Globus pallidus (tissue), 1 donor: ENCODE measurements at places on chromosomes 12 and 14.

DNA sequence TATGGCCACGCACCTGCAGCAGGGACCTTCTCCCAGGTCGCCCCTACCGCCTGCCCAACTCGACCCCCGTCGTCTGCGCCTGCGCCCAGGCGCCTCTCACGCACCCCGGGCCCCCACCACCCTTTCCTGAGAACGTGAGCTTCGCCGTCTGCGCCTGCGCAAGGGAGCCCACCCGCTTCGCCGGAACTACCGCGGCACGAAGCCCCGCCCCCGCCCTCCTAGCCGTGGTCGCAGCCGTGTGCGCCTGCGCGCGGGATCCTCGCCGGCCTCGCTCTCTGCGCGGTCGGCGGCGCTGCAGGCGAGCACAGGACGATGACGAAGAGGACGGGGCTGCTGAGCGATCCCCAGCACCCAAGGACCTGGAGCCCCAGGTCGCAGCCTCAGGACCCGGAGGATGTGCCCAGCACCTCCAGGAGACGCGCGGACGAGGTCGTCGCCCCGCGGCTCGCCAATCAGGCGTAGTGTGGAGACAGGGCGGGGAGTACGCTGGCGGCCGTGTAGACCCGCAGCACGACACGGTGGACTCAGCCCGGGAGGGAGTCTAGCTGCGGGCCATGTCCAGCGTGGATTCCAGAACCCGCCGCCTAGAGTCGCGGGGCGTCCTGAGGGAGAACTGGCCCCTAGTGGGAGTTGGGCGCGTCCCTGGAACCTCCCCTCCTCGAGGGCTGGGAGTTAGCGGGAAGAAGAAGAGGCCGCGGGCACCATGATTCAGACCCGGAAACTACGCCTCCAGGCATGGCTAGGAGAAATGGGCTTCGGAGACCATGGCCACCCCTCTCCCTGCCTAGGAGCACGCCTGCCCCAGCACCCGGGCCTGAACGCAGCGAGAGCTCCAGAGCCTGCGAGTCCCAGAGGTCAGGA lies 1120.8 kb upstream of the TMEM132C start:
- peak; percentile 77 for DNase-seq

GRCh38 chr12:5809586-5809985 lies 135.5 kb downstream of the ANO2 start:
- DNase-seq, result no peak

GRCh38 chr14:100173353-100173752 lies 13.9 kb upstream of the DEGS2 start:
- no peak for DNase-seq

- no peak for DNase-seq
Measured at GRCh38 chr14:35438910-35439713, 34.6 kb upstream of the NFKBIA start.

DNA sequence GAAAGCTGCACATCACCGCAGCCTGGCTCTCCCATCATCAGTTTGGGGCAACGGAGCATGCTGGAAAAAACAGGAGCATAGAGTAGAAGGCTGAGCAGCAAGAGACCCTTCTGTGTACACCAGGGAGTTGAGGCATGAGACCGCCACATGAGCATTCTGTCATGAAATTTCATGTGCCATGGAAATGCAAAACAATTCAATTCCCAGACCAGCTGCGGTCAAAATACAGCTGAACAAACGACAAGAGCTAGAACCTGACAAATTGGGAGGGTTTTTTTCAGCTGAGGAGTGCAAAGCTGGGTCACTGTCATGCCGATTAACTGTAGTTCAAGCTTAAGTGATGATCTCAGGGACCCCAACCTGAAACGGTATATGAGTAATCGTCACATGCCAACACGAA lies 37.1 kb downstream of the TMEM30B start:
- DNase-seq, result no peak

- no peak for DNase-seq
Measured at GRCh38 chr12:45406988-45407850, 191.3 kb downstream of the ANO6 start.

DNA sequence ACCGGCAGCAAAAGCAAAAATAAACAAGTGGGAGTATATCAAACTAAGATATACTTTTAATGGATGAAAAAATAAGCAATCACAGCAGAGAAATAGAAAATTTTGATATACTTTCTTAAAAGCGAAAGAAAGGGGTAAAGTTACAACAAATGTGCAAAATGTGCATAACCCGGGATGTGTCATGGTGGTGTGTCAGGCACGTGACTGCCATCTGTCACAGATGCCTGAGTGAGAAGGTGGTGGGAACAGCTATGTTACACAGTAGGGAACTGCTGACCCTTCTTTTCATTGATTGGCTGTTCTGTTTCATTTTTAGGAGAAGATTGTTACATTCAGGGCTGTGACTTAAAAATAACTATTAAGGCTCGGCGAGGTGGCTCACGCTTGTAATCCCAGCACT lies 168.1 kb upstream of the PELI2 start:
- DNase-seq, result no peak

DNA sequence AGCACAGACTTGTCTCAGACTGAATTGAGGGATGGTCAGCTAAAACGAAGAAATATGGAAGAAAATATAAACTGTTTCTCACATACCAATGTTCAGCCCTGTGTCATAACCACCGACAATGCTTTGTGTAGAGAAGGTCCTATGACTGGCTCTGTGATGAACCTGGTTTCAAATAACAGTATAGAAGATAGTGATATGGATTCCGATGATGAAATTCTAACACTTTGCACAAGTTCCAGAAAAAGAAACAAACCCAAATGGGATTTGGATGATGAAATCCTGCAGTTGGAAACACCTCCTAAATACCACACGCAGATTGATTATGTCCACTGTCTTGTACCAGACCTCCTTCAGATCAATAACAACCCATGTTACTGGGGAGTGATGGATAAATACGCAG lies 7.9 kb upstream of the MAPK1IP1L start:
- no peak for DNase-seq

DNA sequence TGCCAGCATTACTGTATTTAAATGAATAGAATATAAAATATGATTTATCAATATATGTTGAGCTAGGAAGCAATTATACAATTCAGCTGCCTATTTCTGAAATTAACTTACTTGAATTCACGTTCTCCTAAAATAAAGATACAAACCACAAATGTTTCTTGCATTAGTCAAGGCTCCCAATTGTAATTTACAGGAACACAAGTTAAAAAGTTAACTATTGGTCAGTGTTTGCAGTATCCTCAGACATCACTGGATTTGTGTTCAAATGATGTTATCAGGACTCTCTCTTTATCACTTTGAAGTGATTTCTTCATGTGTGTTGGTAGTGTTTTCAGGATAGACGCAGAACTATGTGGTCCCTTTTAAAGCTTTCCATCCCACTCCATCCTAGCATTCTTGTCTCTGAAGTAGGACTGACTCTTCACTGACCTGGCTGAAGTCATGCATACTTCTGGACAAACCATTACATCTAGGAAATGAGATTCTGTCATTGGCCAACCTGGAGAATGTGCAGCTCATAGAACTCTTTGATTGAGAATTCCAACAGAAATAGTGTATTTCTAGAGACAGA lies 156.1 kb downstream of the KICS2 start:
- DNase-seq, result no peak

DNA sequence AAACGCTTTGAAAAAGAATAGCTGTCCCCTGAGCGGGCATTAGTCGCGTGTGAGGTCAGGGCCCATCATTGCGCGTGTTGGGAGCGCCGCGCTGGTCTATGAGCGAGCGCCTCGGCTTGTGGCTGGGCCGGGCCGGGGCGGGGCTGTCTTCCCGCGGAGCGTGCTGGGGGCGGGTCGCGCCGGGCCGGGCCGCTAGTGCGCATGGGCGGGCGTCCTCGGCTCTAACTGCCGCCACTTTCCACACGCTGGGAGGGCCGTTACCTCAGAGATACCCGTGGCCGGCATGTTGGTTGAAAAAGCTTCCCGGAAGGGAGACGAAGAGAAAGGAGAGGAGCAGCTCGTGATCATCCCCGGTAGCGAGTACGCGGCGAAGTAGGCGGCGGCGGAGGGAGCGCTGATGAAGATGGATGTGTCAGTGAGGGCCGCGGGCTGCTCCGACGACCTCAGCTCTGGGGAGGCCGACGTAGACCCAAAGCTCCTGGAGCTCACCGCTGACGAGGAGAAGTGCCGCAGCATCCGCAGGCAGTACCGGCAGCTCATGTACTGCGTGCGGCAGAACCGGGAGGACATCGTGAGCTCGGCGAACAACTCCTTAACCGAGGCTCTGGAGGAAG lies at the start of gene EID3:
Gene EID3, plus strand, starts transcription at position 202 of the 614 bp plus-strand sequence. Its CDS starts 196 bp downstream, at position 398.
- peak; percentile 86 for DNase-seq

- no peak for DNase-seq
Measured at GRCh38 chr12:22271023-22271422, 63.5 kb downstream of the ST8SIA1 start.

DNA sequence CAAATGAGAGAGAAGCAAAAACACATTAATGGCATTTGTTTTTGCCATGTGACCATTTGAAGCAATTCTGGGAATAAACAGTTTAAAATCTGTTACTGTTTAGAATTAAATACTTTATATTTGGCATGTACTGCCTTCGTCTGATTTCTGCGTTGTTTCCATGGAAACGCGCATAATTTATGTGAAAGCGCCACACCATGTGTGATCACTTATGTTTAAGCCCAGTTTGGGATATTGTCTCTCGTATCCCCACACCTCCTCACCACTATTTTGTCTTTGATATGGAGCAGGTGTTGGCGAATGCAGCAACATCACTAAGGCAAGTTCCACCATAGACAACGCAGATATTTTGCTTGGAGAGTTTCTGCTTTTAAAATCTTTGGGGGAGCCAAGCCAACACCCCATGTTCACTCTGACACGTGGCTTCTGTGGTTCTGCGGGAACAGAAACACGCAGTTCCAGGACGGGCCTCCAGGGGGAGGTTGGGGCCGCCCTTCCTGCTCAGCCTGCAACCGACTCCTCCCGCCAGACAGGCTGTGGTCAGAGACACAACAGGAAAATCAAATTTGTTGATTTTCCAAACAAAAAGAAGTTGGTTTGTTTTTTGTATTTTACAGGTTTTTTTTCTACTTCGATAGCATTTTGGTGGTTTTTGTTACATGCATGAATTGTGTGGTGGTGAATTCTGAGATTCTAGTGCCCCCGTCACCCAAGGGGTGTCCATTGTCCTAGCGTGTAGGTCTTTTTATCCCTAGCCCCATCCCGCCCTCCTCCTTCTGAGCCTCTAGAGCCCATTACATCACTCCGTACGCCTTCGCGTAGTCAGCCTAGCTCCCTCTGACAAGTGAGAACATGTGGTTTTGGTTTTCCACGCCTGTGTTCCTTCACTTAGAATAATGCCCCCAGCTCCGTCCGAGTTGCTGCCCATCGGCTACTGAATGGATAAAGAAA lies 101.9 kb upstream of the SFSWAP start:
- DNase-seq, result peak; percentile 85

- DNase-seq, result no peak
Measured at GRCh38 chr12:46198913-46199312, 69.9 kb downstream of the SLC38A1 start.

DNA sequence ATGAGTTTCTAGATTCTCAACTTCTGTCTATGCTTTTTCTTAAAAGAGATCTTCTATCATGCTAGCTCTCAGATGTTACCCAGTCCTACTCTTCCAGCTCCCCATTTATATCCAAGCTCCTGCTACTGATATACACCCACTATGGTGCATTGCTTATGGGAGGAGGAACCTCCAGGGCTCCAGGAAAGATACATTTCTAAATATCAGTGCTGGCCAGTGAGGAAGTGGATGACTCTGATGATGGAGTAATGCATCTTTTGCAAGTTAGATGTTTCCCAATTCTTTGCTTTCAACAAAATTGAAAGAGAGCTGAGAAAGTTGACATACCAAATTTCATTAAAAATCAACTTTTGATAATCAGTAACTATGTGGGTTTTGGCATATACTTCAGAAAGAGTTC lies 105.7 kb upstream of the RESF1 start:
- DNase-seq, result no peak

GRCh38 chr12:88579161-88579517 lies 1.1 kb downstream of the KITLG start:
- no peak for DNase-seq

DNA sequence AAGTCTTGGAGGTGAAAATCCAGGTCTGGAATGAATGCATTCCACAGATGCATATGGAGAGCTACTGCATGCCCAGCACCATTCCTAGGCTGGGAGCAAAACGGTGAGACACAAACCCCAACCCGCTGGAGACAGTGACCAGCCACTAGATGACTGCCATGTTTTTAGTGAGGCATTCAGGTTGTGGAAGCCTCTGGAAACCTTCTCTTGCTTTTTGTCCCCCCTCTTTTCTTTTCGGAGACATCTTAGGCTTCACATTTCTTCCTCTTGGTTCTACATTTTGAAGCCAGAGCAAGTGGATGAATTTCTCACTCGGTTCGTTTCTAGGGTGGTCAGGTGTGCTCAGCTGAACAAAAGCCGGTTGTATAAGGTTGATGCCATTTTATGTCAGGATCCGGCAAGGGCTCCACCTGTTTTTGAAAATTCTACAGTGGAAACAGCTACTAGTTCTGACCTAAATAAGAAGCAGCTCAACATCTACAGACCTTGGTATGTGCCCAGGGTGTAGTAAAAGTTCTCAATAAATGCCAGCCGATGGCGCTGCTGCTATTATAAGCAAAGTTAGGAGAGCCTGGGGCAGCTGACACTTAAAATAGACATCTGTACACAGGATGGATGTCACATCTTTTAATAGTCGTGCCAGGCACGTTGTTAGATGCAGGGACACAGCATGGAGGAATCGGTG lies 1.8 kb upstream of the ZNF839 start:
- DNase-seq, result peak; percentile 55

DNA sequence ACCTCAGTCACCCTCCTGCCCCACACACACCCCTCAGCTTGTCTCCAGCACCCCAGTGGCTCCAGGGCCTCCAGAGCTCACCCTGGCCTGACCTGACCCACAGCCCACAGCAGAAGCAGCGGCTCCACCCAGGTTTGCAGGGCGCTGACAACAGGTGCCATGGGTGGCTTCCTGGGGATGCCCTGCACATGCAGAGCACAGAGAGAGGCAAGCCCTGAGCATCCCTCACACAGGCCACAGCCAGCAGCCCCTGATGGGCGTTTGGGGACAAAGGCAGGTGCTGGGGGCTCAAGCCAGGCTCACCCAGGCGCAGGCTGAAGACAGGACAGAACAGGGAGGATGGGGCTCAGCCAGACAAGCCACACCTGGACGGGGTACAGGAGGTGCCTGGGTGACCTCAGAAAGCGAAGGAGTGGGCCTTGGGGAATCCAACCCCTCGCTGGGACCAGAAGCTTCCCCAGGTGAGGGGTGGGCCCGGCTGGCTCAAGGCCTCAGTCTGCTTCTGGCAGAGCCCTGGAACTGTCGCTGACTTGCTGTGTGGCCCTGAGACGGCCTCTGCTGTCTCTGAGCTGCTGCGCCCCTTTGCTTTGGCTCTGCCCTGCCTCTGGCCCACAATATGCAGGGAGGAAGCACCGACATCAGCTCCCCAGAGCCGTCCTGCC lies 10.6 kb downstream of the ARL6IP4 start:
- no peak for DNase-seq

GRCh38 chr12:119840168-119840567 lies 37.0 kb downstream of the CIT start:
- no peak for DNase-seq

DNA sequence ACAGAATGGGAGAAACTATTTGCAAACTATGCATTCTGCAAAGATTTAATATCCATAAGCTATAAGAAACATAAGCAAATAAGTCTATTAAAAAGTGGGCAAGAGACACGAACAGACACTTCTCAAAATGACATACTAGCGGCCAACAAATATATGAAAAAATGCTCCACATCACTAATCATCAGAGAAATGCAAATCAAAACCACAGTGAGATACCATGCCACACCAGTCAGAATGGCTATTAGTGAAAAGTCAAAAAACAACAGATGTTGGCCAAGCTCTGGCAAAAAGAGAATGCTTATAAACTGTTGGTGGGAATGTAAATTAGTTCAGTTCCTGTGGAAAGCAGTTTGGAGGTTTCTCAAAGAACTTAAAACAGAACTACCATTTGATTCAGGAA lies 121.3 kb downstream of the KCNMB4 start:
- DNase-seq, result no peak
